NCI-H526 (cell line): ENCODE measurements at places on chromosomes 2 and 18.

DNA sequence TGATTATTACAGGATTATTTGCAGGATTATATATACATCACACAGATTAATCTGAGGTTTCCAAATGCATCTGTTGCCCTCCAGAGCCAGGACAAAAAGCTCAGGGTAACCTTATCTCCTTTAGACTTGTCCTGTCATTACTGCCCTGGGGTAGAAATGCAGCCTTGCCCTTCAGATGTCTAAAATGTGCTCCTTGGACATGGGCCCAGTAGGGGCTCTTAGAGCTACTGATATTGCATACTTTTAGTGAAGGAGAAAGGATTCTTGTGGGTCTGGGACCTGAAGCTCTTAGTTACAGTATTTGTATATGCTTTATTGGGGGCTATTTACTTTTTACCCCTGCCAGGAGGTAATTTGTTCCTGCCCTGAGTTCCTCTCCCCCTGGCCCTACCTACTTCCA lies 56.1 kb downstream of the PRKRA start:
- no peak for DNase-seq

DNA sequence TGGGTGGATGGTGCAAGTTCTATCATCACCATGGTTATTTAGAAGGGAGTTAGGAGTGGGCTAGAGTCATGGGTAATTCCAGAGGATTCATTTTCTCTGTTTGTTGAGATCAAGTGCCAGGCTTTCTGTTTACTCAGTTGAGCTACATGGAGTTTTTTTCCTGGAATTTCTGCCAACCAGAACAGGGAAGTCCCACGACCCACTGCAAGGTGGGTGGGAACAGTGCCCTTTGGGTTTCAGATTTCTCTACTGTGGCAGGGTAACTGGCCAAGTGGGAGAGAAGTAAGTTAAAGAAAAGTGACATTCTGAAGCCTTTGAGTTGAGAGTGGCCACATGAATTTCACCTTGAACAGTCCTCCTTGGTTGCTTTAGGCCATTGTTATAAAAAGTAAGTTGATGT lies 138.9 kb downstream of the SLC39A10 start:
- DNase-seq = no peak

- DNase-seq = no peak
These were observed 31.5 kb downstream of the DYNC1I2 start for GRCh38 chr2:171718720-171719119.

- DNase-seq = no peak
These were observed 985.8 kb upstream of the NRXN1 start for GRCh38 chr2:52017646-52018235.

- no peak for DNase-seq
These were observed 17.0 kb upstream of the MGAT4A start for GRCh38 chr2:98747888-98748287.

DNA sequence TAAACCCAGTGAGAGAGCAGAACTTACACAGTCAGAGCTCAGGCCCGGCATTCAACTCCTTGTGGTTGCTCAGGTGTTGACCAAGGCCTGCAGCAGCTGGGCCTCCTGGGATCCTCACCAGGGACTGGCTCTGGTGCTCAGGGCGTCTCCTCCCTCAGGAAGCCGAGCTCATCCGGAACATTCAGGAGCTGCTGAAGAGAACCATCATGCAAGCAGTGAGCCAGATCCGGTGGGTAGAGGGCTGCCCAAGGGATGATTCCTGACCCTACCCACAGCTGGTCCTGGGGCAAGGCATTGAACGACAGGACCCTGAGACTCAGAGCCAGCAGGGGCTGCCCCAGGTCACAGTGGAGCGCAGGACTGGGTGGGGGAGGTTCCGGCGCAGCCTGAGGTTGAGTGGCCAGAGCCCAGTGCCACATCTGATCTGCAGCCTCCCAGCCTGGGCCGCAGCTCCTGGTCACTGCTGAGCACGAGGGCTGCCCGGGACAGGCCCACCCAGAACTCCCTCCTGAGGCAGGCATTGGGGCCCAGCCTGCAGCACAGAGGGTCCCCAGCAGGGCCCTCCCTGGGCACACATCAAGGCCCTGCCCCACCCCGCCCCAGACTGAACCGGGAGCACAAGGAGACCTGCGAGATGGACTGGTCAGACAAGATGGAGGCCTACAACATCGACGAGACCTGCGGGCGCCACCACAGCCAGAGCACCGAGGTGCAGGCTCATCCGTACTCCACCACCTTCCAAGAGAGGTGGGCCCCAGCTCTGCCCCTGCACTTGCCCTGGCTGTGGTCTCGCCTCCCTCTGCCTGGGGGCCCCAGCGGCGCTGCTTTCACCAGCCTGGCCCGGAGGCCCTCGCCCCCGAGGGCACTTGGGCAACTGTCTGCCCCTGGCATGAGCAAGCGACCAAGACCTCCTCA lies 2.4 kb downstream of the TEKT4 start:
- DNase-seq = no peak

DNA sequence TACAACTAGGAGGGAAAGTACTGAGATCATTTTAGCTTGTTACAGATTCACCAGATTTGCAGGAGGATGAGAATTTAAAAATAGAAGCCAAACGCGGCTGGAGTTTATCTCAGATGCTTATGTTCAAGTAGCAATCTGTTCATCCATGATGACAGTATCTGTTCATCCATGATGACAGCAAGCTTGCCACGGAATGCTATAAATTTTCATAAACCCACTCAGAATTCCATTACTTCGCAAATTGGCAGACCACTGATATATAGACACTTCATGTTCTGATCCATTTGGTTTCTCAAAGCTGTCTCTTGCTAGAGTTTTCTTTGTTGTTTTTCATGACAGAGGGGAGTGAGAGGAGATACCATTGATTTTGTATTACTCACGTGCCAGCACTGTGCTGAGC lies 84.2 kb downstream of the GAREM1 start:
- no peak for DNase-seq

DNA sequence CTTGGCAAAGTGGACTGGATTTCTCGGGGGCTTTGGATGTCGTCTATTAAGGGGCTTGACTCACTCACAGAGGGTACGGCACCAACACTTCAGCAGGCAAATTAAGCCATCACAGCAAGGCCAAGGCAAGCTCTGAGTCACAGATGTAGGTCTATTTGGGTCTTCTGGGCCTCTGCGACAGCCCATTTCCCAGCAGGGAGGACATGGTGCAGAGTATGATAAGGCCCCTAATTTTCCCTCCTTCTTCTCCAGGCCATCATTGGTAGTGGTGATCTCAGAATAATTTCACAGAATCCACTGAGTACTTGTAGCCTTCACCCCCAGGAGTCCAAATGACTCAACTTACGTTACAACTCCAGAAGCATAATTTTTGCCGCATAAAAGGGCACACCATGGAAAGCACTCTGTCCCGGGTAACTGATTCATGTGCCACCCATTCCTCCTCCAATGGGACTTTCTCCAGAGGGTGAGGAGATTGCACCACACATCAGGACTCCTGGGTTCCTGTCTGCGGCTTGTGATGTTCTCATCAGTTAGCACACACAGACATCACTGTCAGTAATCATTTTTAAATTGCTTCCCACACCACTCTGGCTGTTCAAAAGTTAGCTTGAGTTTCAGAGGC lies 164.9 kb downstream of the TXNL1 start:
- DNase-seq = no peak

DNA sequence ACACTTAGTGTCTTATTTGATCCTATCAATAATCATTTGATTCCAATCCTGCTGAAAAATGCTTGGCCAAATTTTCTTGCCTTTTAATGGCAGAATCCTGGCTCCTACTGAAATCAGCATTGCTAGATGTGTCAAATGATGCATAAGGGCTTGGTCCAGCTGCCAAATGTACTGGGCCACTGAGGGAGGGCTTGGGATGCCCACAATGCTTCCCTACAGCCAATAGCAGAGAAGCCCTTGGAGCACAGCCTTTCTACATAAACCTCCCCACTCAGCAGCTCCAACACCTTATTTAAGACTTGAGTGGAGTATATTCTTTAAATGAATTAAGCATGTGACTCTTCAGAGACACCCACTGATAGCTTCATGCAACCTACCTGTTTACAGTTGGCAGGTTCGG lies 3.6 kb downstream of the ALK start:
- DNase-seq = no peak

- DNase-seq = no peak
These were observed 21.3 kb upstream of the CDC42EP3 start for GRCh38 chr2:37692711-37693110.

DNA sequence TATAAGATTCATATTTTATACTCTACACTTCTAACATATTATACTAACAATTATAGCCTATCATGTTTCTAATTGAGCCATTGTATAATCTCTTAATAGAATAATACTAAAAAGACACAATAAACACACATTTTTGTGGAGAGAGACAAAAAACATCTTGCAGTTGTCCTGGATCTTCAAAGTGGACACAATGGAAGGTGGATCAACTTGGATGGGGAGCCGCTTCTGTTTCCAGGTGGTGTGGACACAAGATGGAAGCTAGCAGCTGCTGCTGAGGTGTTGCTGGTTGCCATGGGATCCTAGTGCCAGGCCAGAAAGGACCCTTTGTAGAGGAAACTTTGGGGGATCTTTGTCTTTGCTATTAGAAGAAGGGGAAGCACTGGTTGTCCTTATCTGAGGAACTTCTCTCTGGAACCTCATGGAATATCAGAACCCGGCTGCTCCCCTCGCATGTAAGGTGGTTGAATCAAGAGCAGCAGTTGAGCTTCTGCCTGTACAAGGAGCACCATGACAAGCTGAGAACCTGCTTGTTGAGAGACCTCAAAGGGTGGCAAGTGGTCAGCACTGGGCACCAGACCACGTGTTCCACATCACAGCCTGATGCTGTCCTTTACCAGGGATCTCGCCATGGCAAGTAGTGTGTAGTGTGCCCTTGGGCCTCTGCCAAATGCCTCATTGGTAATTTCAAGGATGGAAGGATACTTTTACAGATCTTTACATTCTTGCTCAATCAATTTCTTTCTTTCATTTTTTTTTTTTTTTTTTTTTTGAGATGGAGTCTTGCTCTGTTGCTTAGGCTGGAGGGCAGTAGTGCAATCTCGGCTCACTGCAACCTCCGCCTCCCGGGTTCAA lies 232.2 kb downstream of the MYCN start:
- no peak for DNase-seq

DNA sequence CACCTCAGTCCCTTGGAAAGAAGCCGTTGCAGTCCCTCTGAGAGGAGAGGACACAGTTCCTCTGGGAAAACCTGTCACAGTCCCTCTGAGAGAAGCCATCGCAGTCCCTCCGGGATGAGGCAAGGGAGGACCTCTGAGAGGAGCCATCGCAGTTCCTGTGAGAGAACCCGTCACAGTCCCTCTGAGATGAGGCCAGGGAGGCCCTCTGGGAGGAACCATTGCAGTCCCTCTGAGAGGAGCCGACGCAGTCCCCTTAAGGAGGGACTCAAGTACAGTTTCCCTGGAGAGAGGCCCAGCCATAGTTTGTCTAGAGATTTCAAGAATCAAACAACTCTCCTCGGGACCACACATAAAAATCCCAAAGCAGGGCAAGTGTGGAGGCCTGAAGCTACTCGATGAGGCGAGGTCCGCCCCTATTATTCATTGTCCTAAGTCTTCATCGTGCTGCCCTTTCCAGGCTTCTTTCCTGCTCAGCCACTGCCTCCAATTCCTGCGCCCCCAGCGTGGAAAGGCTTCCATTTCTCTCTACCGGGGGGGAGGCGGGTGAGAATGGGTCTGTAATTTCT lies 630 bp upstream of the ZNF512 start:
- DNase-seq = no peak

DNA sequence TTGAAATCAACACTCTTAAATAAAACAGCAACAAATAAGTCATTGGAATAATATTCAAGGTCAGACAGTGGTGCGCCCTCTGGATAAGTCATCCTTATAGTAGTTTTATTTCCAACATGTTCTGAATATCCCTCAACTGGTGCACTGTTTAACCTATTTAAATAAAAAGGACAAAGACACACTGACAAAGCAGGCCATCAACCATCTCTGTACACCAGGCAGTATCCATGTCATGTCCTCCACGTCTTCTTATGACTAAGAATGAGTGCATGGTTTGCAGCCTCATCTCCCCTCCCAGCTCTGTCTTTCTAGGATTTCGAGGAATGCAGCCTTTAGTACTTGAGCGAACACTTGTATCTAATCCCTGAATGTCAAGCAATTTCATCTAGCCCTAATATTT lies 42.4 kb downstream of the ST3GAL5 start:
- DNase-seq = no peak

DNA sequence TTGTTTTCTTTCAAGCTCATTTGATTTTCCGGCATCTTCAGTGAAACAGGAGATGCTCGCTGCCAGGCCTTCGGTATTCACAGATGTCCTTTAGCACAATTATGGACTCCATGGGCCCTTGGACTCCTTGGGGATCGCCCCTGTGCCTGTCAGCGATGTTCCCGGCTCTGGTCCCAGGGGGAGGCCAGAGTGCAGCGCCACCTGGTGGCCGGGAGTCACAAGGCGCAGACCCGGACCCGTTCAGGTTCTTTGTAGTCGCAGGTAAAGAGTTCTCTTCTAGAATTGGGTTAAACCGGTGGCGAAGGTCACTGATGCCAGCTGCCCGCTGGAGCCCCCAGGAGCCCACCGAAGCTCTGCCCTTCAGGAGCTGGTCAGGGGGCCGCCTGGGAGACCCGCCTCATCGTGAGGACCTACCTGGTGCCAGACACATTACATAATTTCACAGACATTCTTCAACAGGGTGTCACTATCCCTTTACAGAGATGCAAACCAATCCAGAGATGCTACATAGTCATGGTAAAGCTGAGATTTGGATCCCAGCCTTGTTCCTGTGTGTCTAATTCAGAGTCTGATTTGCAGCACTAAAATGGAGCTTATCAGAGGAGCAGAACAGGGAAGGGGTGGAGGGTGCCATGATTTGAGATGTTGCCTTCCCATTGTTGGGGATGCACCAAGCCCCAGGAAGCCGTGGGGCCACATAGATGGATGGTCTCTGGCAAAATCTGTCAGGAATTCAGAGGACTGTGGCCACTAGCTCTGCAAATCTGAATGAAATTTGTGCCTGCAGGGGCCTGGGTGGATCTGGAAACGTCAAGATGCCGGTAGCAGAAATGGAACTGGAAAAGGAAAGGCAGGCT lies 6.0 kb upstream of the INPP5D start:
- no peak for DNase-seq

DNA sequence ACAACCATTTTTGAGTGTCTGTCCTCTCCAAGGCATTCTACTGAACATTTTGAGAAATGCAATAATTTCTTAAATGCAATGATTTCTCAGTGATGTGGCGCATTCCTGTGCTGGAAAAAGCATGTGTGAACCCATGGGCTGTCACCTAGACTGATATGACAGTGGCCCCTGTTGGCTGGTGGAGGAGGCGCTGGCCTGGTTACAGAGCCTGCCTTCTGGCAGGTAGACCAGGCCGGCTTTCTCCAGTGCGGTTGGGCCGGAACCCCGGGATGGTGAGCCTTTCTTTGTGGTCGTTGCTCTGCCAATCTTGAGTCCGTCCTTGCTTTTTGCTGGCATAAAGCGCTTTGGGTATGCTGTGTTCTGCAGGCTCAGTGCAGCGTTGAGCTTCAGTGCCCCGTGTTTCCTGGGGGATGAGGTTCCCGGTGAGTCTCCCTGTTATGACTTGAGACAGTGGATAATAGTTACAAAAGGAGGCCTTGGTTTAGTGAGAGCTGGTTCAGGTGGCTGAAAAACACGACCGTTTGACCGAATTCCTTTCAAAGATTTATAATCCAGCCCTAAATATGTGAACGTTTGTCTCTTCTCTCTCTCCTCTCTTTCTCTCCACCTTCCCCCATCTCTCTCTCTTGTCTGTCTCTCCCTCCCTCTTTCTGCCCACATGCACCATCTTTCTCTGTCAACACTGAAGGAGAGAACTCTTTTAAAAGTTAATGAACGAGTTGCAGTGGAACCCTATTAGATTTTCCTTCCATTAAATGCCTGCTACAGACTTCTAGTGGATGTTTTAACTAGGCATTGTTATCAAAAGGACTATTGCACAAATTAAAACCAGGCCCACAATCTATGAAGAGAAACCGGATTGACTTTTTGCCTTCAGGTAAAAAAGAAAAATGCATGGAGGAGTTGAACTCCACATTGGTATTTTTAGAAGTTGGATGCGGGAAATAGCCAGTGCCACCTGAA lies 34.0 kb downstream of the TSHZ1 start:
- DNase-seq = peak; percentile 77
